ENCODE measurements at places on chromosomes 2 and 18. TPM values are rescaled to one million over a fixed set of nuclear protein-coding genes. Genes with fewer than 3 reads are reported as not detected.
A peak's percentile ranks its signal among the peaks of the same experiment; 100 is the strongest.

- DNase-seq: no peak
These were observed 36.2 kb downstream of the RPL37A start for GRCh38 chr2:216534809-216535208.

DNA sequence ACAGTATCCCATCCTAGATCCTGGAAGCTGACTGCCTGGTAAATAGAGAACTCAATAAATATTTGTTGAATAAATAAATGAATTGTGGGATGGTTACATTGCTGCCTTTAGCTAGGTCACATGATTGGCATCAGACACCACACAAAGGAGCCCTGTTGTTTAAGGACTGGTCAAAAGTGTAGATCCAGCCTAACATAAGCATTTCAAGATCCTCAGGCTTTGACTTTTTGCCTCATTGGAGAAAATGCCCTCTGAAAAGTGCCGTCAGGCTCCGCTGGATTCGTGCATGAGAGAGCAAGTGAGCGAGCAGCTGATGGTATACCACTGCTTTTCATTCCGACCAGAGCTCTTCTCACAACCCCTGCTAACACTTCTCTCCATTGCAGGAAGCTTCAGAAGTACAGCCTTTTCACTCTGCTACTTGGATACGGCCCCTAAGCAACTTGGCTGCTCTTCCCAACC is 1.3 kb upstream of the ZNF24 start:
- no peak for DNase-seq

DNA sequence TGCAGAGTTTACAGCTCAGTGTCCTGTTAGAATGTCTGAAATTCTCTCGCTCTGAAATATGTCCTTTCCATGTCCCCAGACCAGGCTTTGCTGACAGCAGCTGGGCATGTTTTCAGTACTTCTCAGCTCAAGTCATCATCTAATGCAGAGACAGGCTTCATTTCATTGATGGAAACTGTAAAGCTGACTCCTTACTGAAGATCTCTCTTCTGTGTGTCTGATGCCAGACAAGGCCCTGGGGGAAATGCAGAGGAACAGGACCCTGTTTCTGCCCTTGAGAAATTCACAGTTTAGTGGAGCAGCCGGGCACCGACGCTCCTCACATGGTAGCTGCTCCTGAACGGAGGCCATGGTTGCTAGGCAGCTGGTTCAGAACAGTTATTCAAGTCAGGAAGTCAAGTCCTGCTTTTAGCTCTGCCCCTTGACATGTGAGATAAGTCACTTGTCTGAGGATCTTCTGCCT is 24.6 kb upstream of the FZD7 start:
- DNase-seq: no peak

GRCh38 chr18:680392-680791 is 22.9 kb downstream of the TYMS start:
- no peak for DNase-seq

GRCh38 chr2:30789670-30790210 is 17.5 kb downstream of the CAPN13 start:
- no peak for DNase-seq

DNA sequence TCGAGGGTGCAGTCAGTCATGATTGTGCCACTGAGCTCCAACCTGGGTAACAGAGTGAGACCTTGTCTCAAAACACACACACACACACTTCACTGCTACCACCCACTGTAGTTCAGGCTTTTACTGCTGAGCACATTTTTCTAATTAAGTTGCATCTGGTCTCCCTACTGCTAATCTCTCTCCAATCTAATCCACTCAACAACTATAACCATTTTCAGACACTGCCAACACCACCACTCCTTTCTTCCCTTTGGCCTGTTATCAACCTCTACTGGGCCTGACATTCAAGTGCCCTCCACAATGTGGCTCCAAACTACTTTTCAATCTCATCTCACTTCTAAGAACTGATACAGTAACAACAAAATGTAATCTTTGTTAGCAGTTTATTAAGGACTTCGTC is 44.8 kb downstream of the RMP24 start:
- no peak for DNase-seq

GRCh38 chr2:121558329-121558728 is 27.6 kb downstream of the RNU4ATAC start:
- DNase-seq: no peak

GRCh38 chr18:3901811-3902210 is 451.8 kb downstream of the TGIF1 start:
- no peak for DNase-seq

DNA sequence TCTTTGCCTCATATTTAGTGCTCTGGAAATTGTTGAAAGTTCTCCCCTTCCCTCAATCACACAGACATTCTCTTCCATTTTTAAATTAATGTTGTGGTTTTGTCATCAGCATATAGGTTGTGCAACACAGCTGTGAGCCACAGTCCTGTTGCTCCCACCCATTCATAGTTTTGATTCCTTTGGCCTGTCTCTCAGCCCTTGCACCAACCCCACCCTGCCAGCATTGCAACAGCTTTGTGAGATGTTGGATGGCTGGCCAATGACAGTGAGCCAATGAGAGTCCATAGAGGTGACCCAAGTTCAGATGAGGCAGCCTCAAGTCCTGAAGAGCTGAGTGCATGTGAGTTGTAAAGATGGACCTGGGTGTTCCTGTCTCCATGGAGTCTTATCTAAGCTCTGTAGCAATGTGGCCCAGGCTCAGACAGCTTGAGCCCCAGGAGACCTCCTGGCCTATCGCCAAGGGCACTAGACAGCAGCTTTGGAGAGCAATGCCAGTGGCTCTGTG is 775.5 kb downstream of the RNF144A start:
- no peak for DNase-seq

GRCh38 chr2:151437630-151438029 is 27.9 kb downstream of the RIF1 start:
- no peak for DNase-seq

DNA sequence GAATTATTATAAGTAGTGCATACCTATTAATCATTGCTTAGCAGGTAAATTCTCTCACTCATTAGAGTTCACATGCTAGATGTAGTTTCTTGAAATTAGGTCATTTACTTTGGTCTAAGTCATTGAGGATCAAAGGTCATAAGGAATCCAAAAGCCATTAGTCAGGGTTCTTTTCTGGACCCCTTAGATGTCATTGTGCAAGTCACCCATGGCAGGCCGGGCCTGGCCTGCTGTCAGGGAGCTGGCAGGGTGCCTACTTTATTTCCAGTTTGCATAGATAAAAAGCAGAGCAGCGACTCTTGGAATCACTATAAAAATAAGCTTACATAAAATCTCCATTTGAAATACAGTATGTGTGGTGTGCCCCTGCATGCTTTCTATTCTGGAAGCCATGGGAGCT is 91.3 kb downstream of the MEIS1 start:
- no peak for DNase-seq

Gene IGFBP5
- not detected for total RNA-seq

GRCh38 chr18:74328206-74328605 is 12.6 kb downstream of the C18orf63 start:
- DNase-seq: no peak

- no peak for DNase-seq
These were observed 2.6 kb downstream of the UGT1A10 start for GRCh38 chr2:233638836-233639235.

DNA sequence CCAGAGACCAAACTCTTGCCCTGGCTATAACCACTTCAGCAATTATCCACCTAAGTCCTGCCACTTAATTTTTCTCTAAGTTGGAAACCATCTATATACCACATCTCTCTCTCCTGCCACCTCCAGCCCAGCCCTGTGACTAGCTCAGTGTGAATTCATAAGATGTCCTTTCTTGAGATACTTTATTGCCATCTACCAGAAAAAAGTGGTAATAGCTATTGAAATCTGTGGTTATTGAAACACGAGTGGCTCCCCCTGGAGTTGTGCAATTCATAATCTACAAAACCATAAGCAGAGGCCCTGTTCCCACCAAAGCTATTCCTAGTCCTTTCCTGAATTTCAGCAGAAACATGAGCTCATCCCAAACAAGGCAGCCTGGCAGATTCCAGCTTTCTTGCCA is 324.0 kb downstream of the TXNL1 start:
- no peak for DNase-seq

GRCh38 chr2:240236217-240237111 is 96.0 kb upstream of the OTOS start:
- peak; percentile 25 for DNase-seq

Gene RND3
- not detected for total RNA-seq

- DNase-seq: no peak
These were observed 240.7 kb downstream of the LPIN1 start for GRCh38 chr2:11987151-11987550.

DNA sequence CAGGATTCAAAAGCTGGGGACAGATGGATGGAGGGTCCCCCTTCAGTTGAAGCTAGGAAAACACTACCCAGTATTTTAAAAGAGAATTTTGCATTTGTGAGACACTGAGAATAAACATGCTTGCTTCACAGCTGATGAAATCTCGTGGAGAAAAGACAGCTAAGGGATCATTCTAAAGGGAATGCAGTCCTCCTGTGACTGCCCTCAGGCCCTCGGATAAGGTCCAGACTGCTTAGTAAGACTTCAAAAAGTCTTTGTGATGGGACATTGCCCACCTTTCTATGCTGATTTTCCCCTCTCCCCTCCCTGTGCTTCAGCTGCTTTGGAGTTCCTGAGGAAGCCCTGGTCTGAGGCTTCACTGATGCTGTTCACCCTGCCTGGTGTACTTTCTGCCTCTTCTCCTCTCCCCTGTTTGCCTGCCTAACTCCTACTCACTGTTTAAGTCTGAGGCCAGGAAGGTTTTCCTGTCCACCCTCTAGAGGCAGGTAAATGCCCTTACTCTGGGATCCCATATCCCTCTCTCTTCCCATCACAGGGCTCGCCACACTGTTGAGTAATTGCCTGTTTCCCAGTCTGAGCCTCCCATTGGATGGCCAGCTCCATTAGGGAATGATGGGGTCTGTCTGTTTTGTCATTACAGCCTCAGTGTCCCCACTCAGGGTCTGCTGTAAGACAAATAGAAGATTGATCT is 26.6 kb downstream of the POLE4 start:
- DNase-seq: no peak

Gene CD8B2
- total RNA-seq: 0.19 TPM

DNA sequence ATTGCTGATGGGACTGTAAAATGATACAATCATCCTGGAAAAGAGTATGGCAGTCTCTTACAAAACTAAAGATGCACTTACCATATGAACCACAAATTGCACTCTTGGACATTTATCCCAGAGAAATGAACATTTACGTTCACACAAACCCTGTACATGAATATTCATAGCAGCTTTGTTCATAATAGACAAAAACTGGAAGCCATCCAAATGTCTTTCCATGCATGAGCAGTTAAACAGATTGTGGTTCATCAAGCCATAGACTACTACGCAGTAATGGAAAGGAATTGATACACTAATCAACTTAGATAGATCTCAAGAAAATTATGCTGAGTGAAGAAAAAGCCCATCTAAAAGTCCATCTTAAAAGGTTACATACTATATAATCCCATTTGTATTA is 156.1 kb upstream of the SLC39A10 start:
- DNase-seq: no peak

DNA sequence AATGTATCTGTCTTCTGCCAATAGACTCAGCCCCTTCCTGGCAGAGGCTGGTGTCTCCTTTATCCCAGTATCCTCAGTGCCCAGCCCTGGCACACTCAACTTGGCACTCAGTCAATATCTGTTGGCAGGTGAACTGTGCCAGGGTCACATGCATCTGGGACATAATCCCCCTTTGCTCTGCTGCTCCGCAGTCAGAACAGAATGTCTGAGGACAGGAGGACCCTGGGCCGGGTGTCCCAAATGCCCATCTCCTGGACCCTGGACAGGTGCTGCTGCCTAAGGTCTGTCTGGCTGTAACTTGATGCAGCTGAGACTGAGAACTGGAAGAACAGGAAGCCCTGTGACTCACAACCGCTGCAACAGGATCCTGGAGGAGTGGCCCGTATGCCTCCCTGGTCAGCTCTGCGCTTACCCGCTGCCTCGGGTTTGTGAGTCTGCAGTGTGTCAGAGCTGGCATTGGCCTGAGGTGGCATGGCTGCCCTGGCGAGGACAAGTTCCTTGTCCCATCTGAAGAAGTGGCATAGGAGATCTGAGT is 11.4 kb downstream of the HK2 start:
- DNase-seq: peak; percentile 65

DNA sequence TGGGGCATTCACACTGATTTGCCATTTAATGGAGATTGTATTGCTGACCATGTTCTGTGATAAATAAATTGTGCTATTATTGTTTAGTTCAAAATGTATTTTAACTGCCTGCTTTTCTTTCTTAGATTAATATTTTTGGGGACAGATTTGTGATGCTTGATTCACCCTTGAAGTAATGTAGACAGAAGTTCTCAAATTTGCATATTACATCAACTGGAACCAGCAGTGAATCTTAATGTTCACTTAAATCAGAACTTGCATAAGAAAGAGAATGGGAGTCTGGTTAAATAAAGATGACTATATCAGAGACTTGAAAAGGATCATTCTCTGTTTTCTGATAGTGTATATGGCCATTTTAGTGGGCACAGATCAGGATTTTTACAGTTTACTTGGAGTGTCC is 1.8 kb downstream of the DNAJC10 start:
- DNase-seq: no peak

- no peak for DNase-seq
These were observed 55.5 kb downstream of the RPIA start for GRCh38 chr2:88746929-88747490.

- no peak for DNase-seq
These were observed 1.4 kb upstream of the CAPN10 start for GRCh38 chr2:240585101-240585500.

Gene CCBE1
- total RNA-seq: not detected

DNA sequence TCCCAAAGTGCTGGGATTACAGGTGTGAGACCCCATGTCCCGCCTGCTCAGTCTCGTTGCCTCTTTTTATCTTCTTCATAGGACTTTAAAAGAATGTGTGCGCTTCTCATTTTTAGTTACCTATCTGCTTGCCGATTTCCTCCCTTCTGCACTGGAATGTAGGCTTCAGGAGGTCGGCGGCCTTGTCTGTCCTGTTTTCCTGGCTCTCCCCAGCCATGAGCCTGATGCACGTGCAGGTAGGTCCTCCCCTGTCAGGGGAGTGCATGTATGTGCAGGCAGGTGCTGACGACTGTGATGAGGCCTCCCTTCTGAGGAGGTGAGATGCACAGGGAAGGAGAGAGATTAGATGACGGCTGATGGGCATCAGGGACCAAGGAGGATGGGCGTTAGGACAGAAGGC is 13.6 kb upstream of the ATP6V1C2 start:
- no peak for DNase-seq

- no peak for DNase-seq
These were observed 239.1 kb downstream of the SEPTIN10 start for GRCh38 chr2:109374548-109375130.

GRCh38 chr2:55112229-55113031 is 62.2 kb upstream of the RTN4 start:
- DNase-seq: no peak

Gene SYT4
- not detected for total RNA-seq

Data from activated CD4-positive, alpha-beta memory T cell treated with anti-CD3 and anti-CD28 coated beads for 36 hours (primary cell).